ENCODE measurements at places on chromosomes 11 and 22.

- DNase-seq = no peak
Observed at GRCh38 chr11:35404388-35404775, 15.0 kb downstream of the SLC1A2 start.

DNA sequence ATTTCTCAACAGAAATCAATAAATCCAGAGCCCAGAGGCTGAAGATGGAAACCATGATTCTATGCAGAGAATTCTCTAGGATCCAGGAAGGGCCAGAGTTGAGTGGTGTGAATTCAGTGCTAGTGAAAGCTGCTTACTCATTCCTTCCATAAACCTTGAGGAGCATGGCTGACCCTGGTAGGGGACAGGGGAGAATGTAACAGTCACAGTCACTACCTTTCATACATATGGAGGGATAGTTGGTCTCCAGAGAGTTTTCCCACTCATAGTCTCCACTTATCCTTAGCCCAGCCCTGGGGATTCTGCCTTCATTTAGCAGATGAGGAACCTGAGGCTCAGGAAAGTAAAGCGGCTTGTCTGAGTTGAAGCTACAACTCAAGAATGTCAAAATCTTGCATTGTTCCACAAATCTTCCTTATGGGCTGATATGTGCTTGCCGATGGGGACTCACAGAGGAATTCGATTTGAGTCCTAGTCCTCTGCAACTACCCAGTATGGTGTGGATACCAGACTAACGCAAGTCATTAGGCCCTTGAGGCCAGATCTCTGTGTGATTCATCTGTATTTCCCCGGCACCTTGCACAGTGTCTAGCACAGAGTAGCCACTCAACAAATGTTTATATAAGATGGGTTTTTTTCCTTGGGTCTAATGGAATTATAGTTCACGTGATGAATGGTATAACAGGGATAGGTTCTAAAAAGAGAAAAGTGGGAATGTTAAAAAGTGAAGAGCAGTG lies 3.7 kb upstream of the ANAPC15 start:
- no peak for DNase-seq

DNA sequence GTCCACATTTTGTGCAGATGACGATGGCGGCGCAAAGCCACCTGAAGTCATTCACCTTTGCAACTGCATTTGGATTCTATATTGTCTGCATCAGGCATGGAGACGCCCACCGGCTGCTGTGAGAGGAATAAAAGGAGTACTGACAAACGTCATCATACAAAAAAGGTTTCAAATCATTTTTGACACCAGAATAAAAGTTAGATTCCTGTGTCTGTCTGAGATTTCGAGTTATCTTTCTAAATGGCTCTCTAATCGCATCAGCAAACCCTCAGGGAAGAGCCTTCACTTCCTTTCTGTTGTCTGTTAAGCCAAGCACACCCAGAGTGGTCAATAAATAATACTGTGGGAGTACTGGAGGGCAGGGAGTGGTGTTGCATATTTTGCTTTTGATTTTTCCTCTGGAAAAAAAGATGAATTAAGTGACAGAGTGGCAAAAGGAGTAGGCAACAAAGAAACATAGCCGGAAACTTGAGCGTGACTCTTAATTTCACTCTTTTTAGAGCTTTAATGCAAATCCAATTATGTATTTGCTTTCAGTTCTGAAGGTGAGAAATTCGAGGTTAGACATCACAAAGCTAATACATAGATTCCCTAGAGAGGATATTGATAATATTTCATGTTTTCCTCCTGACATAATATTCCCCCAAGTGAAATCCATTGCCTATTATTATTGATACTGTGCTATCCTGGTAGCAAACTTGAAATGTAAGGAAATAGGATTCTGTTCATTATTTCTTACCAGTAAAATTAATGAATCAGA lies 150.8 kb upstream of the MTMR2 start:
- DNase-seq = no peak

DNA sequence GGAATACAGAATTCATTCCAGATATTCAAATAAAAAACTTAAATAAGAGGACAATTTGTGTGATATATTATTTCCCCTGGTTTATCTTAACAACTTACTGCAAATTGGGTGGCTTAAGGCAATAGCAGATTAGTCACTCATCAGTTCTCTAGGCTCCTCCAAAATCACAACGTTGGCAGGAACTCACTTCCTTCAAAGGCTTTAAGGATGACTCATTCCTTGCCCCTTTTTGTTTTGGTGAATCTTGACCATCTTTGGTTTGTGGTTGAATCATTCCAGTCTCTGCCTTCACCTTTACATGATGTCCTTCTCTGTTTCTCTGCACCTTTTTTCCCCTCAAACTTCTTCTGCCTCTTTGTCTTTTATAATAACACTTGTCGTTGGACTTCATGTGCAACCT lies 3.4 kb downstream of the OR10AG1 start:
- no peak for DNase-seq

GRCh38 chr11:60973699-60974098 lies 2.2 kb downstream of the CD6 start:
- no peak for DNase-seq

- no peak for DNase-seq
Observed at GRCh38 chr11:60974726-60975125, 3.2 kb downstream of the CD6 start.

DNA sequence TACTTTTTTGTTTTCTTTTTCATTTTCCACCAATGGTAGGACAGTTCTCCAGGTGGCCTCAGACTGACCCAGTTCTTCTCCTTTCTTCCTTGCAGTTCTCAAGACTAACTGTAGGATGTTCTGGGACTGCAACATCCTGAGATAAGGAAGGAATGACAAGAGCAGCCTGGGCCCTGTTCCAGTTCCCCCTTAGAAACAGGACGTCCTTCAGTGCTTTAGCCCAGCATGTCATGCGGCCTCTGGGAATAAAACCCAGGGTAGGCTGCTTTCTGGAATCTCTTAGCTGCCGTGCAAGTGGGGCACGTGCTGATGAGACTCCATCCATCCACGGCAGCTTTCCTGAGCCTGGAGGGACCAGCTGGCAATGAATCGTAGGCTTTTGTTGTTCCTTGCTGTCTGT lies 24.0 kb upstream of the CADM1 start:
- DNase-seq = no peak

DNA sequence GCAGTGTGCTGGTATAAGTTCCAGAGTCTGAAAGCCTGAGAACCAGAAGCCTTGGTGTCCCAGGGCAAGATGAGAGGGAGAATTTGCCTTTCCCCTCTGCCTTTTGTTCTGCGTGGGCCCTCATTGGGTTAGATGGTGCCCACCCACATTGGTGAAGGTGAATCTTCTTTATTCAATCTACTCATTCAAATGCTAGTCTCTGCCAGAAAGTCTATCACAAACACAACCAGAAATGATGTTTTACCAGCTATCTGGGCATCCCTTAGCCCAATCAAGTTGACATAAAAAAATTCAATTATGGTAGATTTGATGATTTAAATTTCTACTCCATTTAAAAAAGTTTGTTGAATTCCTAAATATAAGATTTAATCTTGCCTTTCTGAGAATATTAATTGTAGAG lies 22.2 kb downstream of the CSTPP1 start:
- no peak for DNase-seq

DNA sequence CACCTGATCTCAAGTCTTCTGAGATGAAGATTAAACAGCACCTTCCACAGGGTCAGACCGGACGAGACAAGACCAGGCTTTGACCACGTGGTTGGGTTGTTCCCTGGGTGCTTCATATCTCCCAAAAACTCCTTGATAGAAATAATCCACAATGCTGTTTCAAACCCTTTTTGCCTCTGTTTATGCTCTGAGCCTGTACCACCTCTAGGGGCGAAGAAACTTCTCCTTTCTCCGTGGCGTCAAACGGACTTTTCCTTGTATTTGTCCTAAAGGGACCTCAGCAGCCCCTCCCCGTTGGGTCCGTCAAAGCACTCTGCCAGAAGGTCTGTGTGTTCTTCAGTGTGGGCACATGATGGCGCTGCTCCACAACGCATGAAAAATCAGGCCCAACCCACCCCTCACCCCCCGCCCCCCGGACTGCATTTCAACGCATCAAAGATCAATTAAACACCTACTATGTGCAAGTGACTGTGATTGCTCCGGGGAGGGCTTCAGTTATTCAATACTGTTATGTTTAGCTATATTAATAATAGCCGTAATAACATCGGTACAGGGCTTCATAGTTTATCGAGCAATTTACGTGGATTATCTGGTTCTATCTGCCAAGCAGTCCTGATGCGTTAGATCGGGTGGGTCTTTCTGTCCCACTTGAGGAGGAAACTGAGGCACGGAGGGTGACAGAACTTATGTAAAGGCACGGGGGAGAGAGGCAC lies 17.3 kb upstream of the EIF3D start:
- no peak for DNase-seq

DNA sequence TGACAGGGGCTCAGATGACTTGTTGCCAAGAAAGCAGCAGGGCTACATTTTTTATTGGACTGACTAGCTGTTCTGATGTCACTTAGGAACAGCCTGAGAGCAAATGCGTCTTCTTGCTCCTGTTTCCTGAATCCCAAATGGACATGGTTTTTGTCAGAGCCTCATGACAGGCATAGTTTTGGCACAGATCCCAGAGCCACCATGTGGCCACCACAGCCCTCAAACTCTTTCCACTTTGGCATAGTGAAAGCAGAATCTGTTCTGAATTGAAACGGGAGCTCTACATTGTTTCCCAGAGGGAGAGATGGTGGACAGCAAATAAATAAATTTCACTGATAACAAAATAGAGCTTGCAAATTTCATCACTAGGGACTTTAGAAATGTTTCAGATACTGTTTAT lies 222.2 kb downstream of the C11orf87 start:
- DNase-seq = no peak

- no peak for DNase-seq
Observed at GRCh38 chr11:107704451-107704850, 7.4 kb downstream of the SLN start.

GRCh38 chr22:23179381-23180299 lies 669 bp upstream of the BCR start:
- DNase-seq = no peak

All from SW 1271 (cell line).